ENCODE measurements at places on chromosomes 1 and 21.

DNA sequence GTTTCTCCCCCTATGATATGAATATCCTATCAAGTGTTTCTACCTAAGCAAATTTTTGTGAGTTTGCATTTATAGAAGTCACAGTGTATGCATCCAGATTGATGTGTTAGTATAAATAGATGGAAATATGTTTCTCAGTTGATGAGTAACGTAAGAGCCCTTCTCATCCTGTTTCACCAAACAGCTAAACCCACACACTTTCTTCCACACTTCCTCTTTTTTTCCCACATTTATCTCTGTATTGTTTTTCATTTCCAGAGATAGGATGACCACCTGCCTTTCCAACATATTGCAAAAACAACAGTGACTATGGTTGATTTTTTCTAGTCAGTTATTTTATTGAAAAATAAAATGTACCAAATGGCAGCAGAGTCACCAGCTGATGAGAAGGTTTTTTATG lies 490.1 kb downstream of the NEGR1 start:
- DNase-seq = no peak

DNA sequence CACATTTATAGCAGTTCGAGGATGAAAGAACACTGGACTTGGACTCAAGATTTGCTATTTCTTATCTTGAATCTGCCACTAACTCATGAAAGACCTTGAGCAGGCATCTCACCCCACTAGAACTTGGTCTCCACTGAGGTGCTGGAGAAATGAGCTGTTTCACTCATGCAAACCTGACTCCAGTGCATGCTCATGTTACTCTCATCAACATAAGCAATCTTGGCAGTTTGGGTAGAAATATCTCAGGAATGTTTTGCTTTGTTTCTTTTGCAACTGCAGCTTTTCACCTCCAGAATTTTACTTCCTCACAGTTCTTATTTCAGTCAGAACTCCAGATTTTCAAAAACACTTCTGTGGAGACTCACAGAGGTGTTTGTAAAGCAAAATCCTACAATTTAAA lies 46.2 kb upstream of the DAB1 start:
- no peak for DNase-seq

DNA sequence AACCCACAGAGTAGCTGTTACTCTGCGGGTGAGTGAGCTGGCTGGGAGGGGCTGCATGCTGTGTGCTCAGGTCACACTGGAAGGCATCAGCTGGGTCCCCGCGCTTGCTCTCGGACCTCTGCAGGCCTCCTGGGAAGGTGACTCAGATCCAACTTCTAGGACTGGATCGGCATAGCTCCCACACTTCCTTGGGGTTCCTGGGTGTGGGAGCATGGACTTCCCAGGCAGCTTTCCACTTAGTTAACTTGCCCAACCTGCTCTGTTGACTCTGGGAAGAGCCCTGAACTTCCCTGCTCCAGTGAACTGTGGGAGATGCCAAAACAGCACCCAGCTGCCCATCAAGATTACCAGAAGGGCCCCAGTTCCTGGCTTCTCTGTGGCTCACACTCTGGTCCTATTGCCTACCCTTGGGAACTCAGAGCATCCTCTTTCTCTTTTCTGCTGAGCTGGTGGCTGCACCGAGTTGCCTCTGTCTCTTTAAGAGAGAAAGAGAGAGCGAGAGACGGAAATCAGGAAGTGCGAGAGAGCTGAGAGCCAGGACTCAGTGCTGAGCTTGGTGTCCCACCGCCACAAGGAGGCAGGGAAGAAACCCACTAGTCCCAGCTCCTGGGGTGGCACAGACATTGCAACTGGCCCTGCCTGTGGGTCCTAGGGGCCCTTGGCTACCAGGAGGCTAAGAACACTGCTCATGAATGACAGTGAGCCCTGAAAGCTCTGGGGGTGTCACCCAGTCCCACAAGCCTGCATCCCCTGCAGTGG lies at the start of gene IKBKE:
Gene IKBKE (plus strand): TSS at position 544 of the 759 bp plus-strand sequence. CDS start 2,752 bp downstream, outside the sequence.
- no peak for DNase-seq

- DNase-seq = no peak
These were observed 15.6 kb upstream of the C21orf91 start for GRCh38 chr21:17834639-17835354.

- DNase-seq = no peak
These were observed 3.9 kb upstream of the CLSTN1 start for GRCh38 chr1:9827558-9828185.

- no peak for DNase-seq
These were observed 5.5 kb downstream of the UCK2 start for GRCh38 chr1:165832902-165833301.

- DNase-seq = no peak
These were observed 154.0 kb upstream of the WNT4 start for GRCh38 chr1:22296701-22297591.

DNA sequence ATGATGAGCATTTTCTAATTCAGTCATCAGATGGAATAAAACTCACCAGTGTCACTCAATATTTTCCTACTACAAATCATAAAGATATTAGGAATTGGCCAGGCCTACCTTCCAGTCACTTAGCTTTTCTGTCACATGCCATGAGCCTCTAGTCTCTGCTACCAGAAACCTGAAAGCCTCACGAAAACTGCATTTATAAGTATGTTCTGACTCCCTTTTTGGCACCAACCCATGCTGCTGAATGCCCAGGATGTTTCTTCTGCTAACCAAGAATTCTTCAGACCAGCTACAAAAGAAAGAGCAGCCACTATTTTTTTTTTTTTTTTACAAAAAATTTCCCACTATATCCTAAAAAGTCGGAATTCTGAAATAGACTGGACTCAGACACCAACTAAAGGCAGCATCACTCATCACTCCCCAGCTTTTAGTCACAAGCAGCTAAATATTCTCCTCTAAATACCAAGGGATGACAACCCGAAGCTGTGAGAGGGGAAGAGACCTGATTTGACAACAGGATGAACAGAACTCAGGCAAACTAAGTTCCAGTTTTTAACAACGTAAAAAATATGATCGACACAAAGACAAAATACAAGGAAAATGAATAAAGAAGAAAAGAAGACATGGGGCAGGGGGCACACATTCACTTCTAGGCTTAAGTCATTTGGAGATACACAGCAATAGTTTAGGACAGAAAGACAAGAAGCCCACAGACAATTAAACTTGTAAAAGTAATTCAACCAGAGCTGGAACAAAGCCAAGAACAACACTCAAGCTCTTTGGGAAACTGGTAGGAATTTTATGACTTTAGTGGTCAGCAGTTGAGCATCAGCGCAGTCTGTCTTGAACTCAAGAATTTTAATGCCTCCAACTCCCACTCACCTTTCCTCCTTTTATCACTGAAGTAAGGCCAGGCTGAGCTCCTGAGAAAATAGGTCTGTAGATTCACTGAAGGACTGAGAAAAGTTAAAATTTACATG lies 1.7 kb downstream of the DCAF8 start:
- no peak for DNase-seq

DNA sequence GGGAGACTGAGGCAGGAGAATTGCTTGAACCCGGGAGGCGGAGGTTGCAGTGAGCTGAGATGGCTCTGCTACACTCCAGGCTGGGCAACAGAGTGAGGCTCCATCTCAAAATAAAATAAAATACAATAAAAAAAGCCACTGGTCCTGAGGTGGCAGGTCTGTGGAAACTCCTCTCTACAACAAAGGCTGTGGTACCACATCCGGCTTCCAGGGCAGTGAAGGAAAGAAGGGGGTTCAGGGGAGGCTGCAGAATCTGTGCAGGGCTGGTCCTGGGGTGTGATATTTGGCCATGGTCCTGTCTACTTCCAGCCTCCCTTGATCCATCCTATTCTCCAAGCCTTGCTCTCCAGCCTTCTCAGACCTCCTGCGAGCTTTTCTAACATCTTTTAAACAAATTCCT lies 731 bp upstream of the ZNF683 start:
- no peak for DNase-seq

- DNase-seq = no peak
These were observed 7.0 kb downstream of the ALDH4A1 start for GRCh38 chr1:18895317-18895716.

GRCh38 chr1:172397221-172397620 lies 23.3 kb upstream of the C1orf105 start:
- no peak for DNase-seq

GRCh38 chr1:226638001-226638601 lies 89.5 kb downstream of the STUM start:
- DNase-seq = no peak

- DNase-seq = no peak
These were observed 12.9 kb downstream of the GPA33 start for GRCh38 chr1:167077128-167077867.

DNA sequence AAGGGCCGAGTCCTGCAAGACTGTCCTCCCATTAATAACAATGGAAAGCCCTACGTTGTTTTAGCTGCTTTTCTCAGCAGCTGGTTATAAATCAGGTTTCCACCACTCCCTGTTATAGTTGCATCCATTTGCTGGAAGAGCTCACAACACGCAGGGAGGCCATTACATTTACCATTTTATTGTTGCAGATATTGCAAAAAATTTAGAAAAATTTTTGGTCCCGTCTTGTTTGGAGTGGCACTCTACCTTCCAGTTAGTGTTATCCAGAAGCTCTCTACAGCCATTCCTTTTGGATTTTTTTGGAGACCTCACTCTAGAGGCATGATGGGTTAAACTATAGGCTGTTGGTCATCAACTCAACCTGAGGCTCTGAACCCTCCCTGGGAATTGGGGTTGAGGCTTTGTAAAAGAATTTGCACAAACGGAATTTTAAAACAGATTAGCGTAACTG lies 1532.1 kb upstream of the TPTE start:
- no peak for DNase-seq

DNA sequence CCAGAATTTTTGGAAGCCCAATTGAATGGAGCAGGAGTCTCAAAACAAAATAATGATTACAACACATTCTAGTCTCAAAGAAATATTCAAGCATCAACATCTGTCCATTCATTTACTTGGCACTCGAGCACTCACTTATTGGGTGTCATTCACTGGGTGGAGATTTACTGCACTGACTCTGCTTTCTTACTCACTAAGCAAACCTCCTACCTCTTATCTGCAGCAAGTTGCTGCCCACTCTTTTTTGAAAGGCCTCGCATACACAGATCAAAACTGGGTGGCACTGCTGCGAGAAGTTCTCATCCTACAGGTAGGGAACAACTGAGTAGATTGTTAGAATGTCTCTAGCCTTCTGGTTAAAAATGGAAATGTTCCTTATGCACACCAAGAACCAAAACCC lies 18.0 kb downstream of the RHBDL2 start:
- no peak for DNase-seq

DNA sequence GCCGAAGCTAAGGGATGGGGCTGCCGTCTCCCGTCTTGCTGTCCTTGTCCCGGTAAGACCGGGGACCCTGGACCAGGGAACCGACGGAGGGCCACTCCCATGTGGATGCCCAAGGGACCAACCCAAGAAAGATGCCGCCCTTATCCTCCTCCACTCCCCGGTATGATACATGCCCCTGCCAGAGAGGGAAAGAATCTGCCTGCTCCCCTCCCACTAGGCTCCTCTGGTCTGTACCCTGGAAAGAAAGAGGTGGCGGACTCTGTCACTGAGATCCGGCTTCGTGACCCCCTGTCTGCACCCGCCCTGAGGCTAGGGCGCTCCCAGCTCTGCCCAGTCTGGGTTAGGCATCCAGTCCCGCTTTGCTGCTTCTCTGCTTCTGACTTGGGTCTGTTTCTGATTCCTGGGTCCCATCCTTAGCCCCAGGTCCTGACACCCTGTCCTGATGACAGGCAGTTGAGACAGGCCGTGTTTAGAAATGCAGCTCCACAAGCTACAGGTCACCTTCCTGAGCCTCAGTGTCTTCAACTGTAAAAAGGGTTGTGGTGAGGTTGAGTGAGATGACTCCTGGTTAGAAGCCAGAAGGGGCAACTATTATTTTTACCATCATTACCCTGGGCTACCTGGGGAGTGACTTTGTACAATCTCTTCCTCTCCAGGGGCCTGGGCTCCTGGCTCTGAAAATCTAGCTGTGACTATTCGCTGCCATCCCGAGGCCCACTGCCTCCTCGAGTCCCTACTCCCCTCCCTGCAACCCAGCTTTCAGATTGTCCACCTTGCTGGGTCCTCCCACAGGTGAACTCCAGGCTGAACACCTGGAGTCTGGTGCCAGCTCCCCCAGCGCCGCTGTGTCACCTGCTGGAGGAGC lies 3.7 kb downstream of the MATN1 start:
- no peak for DNase-seq

DNA sequence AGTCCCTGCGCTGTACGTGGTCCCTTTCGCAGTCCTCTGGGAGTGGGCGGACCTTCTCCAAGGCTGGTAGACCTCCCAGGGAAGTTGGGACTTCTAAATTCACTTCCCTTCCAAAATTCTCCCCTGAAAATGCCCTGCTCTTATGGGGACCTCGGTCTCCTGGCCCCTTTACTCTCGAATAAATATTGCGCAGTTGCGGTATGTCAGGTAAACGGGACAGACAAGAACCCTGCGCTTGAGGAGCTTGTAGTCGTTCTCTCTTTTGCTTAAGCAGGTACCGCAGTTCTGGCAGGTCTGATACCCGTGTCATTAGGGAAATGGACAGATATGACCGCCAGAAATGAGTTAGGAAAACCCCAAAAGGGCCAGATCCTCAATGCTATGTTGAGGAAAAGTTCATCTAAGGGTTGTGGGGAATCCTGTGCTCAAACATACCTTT lies 561 bp downstream of the KIF2C start:
- DNase-seq = no peak

- DNase-seq = no peak
These were observed 9.7 kb downstream of the KIF14 start for GRCh38 chr1:200610846-200611245.

DNA sequence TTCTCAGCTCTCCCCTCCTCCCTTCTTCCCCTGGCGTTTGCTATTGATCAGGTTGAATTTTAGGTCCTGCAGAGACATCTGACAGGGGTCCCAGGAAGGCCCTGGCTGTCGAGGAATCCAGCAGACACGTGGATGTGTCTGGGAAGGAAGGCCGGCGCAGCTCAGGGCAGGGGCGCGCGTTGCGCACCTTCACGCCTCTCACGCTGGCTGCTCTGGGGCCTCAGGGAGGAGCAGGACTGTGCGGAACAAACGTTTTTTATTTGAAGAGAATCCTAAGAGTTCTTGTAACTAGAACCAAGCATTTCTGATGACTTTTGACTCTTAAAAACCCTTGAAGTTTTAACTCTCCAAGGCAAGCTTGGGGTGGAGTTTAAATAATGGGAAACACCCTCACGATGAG lies 54.2 kb downstream of the SLC37A1 start:
- no peak for DNase-seq

DNA sequence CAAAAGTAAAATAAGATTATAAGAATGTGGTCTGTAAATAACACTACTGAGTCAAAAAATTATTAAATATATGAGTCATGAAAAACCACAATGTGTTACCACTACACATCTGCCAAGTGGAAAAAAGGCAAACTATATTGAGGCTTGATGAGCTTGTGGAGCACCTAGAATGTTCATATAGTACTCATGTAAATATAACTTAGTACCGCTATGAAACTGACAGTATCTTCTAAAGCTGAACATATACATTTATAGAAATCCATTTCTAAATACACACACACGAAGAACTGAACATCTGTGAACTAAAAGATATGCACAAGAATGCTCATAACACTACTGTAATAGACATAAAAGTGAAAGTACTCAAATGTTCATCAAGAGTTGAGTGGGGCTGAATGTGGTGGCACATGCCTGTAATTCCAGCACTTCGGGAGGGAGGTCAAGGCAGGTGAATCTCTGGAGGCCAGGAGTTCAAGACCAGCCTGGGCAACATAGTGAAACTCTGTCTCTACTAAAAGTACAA lies 18.5 kb upstream of the GBP3 start:
- DNase-seq = no peak

- no peak for DNase-seq
These were observed 355.1 kb downstream of the AJAP1 start for GRCh38 chr1:5009376-5010065.
